Psoas muscle (tissue), 8 donors: ENCODE measurements at places on chromosomes 12 and 14.

DNA sequence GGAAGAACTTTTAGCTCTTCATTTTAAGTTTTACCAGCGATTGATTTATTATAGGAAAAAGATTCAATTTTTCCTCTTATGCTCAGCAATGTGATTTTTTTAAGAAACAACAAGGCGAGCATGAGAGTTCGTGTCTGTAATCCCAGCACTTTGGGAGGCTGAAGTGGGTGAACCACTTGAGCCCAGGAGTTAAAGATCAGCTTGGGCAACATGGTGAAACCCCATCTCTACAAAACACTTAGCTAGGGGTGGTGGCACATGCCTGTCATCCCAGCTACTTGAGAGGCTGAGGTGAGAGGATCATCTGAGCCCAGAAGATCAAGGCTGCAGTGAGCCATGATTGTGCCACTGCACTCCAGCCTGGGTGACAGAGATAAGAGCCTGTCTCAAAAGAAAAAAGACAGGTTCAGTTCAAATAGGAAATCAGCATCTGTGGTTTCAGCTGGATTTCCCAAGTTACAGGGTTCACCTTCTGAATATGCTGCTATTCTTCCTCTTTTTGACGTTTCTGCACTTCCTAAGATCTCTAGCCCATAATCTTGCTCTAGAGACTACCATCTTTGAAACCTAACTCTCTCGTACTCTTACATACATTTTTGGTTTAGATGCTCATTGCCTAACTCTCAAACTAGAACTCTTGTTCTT is 274.7 kb downstream of the SEC23A start:
- DNase-seq = no peak

- DNase-seq = no peak
These were observed 17.3 kb upstream of the ABHD12B start for GRCh38 chr14:50854521-50854920.

GRCh38 chr14:55129086-55129427 is at the start of gene LGALS3:
Gene LGALS3 (plus strand): TSS chr14:55129252. CDS start chr14:55137374, 8,122 bp downstream.
- DNase-seq = peak; percentile 83

DNA sequence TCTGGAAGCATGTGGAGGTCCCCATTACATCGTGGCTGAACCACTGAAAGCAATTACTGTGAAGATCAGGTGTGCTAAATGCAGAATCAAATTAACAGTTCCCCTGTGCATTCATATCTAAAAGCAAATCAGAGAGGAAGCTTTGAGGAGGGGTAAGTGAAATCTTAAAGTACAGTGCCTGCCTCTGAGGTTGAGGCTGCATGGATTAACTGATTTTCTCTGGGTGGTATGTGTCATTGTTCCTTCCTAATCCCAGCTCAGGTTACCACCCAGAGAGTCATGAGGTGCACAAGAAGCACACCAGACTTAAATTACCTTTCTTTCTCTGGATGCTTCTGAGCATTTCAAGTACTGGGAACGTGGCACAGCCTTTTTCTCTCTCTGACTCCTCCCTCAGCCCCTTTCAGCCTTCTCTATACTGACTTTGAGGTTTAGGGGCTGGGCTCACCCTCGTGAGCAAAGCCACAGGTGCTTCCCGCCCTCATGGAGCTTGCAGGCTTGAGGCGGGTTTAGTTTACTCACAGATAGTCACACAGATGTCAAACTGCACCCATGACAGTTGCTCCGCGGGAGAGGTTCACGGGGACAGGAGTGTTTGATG is 237.6 kb upstream of the CRY1 start:
- DNase-seq = no peak

- DNase-seq = no peak
These were observed 419.4 kb downstream of the SNAPC1 start for GRCh38 chr14:62181591-62181990.

- DNase-seq = no peak
These were observed 3.0 kb downstream of the B4GALNT1 start for GRCh38 chr12:57629897-57630471.
